ENCODE measurements at places on chromosomes 12 and 14. TPM values are rescaled to one million over a fixed set of nuclear protein-coding genes. Genes with fewer than 3 reads are reported as not detected.

The MGP gene
- total RNA-seq: 292 TPM

The TSHR gene
- under 0.01 TPM for total RNA-seq

The EMP1 gene
- 40.2 TPM for total RNA-seq

The KLRF1 gene
- total RNA-seq: not detected

The NELL2 gene
- total RNA-seq: 1.0 TPM

The IQSEC3 gene
- 1.0 TPM for total RNA-seq

The MLEC gene
- total RNA-seq: 50.6 TPM

The RNASE7 gene
- total RNA-seq: not detected

The RNASE2 gene
- total RNA-seq: not detected

The YBX3 gene
- total RNA-seq: 172 TPM

The GOLGA5 gene
- total RNA-seq: 26.6 TPM

The NEUROD4 gene
- not detected for total RNA-seq

The P2RX2 gene
- total RNA-seq: not detected

The RAB35 gene
- total RNA-seq: 15.1 TPM

The KCNMB4 gene
- 6.3 TPM for total RNA-seq

The TXNRD1 gene
- 41.2 TPM for total RNA-seq

The MUCL1 gene
- total RNA-seq: not detected

The SRGAP1 gene
- 5.7 TPM for total RNA-seq

The ANKRD33 gene
- total RNA-seq: not detected

The PPP1CC gene
- 103 TPM for total RNA-seq

The MNAT1 gene
- 103 TPM for total RNA-seq

The PTPRR gene
- 1.0 TPM for total RNA-seq

The CYP46A1 gene
- 2.1 TPM for total RNA-seq

The DAAM1 gene
- total RNA-seq: 36.5 TPM

The DPPA3 gene
- total RNA-seq: not detected

The ADCY6 gene
- 37.6 TPM for total RNA-seq

The NTF3 gene
- total RNA-seq: 2.6 TPM

The FGD4 gene
- total RNA-seq: 51.1 TPM

The FAM222A gene
- total RNA-seq: 1.0 TPM

The SMIM41 gene
- not detected for total RNA-seq

The KRT82 gene
- not detected for total RNA-seq

The KLRB1 gene
- 0.52 TPM for total RNA-seq

The EFS gene
- total RNA-seq: 17.2 TPM

The EML5 gene
- total RNA-seq: 1.0 TPM

The SLC7A7 gene
- 15.1 TPM for total RNA-seq

The ADCY4 gene
- 9.9 TPM for total RNA-seq

Measured in skeletal muscle tissue (tissue), 5 donors.